ENCODE measurements at places on chromosomes 1 and 21.

DNA sequence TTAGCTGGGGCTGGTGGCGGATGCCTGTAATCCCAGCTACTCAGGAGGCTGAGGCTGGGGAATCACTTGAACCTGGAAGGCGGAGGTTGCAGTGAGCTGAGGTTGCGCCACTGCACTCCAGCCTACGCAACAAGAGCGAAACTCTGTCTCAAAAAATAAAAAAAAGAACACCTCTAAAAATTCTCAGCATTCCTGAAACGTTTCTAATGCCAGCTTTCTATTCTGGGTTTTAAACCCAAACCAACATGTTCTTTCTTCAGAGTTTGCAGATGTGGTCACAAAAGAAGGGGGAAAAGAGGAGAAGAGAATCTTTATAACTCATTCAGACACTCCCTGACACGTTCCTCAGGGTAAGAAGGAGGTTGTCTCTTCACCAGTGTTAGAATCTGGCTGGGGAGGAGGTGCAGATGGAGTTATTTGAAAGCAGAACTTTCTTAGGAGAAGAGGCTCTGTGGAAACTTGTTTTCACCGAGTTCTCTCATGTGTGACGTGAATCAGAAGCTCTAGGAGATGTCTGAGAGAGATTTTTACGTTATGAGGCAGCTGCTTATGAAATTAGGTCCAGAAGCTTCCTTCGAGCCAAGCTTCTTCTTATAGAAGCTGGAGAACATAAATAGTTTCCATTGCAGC is 17.8 kb upstream of the CNR2 start:
- no peak for DNase-seq

- DNase-seq: no peak
These were observed 45.8 kb upstream of the HLX start for GRCh38 chr1:220833436-220833835.

GRCh38 chr1:14522077-14522925 is 76.2 kb upstream of the KAZN start:
- no peak for DNase-seq

- DNase-seq: no peak
These were observed 37.1 kb upstream of the KIF21B start for GRCh38 chr1:201060586-201060985.

DNA sequence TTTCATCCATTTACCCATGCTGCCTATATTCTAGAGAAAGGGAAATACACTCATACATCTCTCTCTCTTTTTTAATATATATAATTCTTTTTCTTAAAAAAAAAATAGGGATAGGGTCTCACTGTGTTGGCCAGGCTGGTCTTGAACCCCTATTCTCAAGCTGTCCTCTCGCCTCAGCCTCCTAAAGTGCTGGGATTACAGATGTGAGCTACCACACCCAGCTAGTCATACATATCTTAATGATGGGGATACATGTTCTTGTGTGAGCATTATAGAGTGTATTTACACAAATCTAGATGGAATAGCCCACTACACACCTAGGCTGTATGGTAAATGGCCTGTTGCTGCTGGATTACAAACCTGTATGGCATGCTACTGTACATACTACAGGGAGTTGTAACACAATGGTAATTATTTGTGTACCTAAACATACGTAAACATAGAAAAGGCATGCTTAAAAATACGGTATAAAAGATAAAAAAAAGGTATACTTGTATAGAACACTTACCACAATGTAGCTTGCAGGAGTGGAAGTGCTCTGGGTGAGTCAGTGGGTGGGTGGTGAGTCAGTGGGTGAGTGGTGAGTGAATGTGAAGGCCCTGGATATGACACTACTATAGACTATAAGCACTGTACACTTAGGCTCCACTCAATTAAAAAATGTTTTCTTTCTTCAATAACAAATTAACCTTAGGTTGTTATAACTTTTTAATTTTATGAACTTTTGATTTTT is 72.9 kb downstream of the IVNS1ABP start:
- DNase-seq: peak; percentile 35

Data from activated CD4-positive, alpha-beta T cell treated with anti-CD3 and anti-CD28 coated beads for 24 hours (primary cell).